SK-MEL-5 (cell line): ENCODE measurements at places on chromosomes 5 and 9. TPM values are rescaled to one million over a fixed set of nuclear protein-coding genes. Genes with fewer than 3 reads are reported as not detected.

Gene NUDT12
- 26.4 and 29.3 TPM in 2 replicates for total RNA-seq

Gene KLHL3
- 0.66 and 0.83 TPM in 2 replicates for total RNA-seq

Gene PCDHGC4
- 0.11 TPM in 1 of 2 replicates, not detected in the other for total RNA-seq

Gene TMEM174
- not detected in 2 replicates for total RNA-seq

Gene FOXD1
- 5.3 and 13.1 TPM in 2 replicates for total RNA-seq

Gene CD180
- total RNA-seq, result not detected in 2 replicates

Gene TBC1D2
- 1.5 and 2.0 TPM in 2 replicates for total RNA-seq

Gene RORB
- not detected in 2 replicates for total RNA-seq

Gene NUDT2
- total RNA-seq, result 14.5 and 17.7 TPM in 2 replicates

Gene HCN1
- total RNA-seq, result 1.2 and 1.4 TPM in 2 replicates

Gene SPATA31E1
- not detected in 2 replicates for total RNA-seq

Gene RALGPS1
- total RNA-seq, result 0.87 and 3.2 TPM in 2 replicates
